CD4-positive, alpha-beta T cell (primary cell): ENCODE measurements at places on chromosomes 6 and 20.

GRCh38 chr6:154499855-154500589, 10.5 kb downstream of the CNKSR3 start:
- no peak overlapping the region for H3K4me3 ChIP-seq
- no peak overlapping the region for H3K27ac ChIP-seq
- DNase-seq, result no peak
- H3K4me1 ChIP-seq, result no peaks in the 10 kb centered on the region
- no peaks in the 10 kb centered on the region for H3K36me3 ChIP-seq
- peaks cover 8% of the 10 kb centered on the region for H3K27me3 ChIP-seq

GRCh38 chr6:47481806-47482205, 4.2 kb downstream of the CD2AP start:
- H3K36me3 ChIP-seq, result no peaks in the 10 kb centered on the region
- no peak overlapping the region for H3K27ac ChIP-seq
- H3K4me1 ChIP-seq, result peaks cover 18% of the 10 kb centered on the region

- H3K36me3 ChIP-seq, result no peaks in the 10 kb centered on the region
- no peak overlapping the region for H3K27ac ChIP-seq
- H3K4me1 ChIP-seq, result no peaks in the 10 kb centered on the region
- no peak for DNase-seq
- H3K4me3 ChIP-seq, result no peak overlapping the region
Measured at GRCh38 chr6:19312241-19312978, 524.8 kb upstream of the ID4 start.

DNA sequence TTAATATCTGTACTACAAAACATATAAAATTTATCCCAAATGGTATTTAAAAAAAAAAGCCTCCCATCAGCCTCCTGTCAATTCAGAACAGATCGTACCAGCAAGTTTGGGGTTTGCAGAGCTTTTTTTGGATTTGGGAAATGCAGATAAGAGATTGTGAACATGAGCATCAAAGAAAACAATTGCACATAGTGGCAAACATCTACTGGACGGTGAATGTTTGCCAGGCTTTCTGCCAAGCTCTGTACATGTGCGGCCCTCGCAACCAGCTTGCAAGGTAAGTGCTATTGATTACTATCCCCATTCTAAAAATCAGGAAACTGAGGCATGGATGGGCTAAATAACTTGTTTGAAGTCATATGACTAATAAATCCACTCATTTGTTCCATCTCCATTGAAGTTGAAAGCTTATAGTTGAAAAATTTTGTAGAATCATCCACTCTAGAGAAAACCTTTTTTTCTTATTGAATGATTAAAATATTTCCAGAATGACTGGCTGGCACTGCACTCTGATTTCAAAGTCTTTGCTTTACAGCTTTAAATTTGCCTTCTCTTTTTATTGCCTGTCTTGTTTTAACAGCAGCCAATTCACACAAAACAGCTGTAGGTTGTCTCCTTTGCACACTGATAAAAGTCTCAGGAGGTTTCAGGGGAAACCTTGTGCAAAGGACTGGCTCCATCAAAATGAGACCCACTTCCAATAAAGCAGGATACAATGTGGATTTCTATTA, 37.4 kb upstream of the SIRT5 start:
- H3K36me3 ChIP-seq, result no peaks in the 10 kb centered on the region
- no peak overlapping the region for H3K27ac ChIP-seq
- no peak overlapping the region for H3K4me3 ChIP-seq
- no peak for DNase-seq

GRCh38 chr6:106163966-106164877, 78.1 kb downstream of the PRDM1 start:
- H3K4me3 ChIP-seq, result peak overlapping the region; percentile 31
- no peak for DNase-seq
- H3K27ac ChIP-seq, result peak overlapping the region; percentile 91
- no peaks in the 10 kb centered on the region for H3K27me3 ChIP-seq
- H3K36me3 ChIP-seq, result no peaks in the 10 kb centered on the region

GRCh38 chr6:168922436-168922835, 331.2 kb downstream of the THBS2 start:
- no peaks in the 10 kb centered on the region for H3K36me3 ChIP-seq
- no peaks in the 10 kb centered on the region for H3K4me1 ChIP-seq
- DNase-seq, result no peak
- H3K4me3 ChIP-seq, result no peak overlapping the region
- H3K27ac ChIP-seq, result no peak overlapping the region
- H3K27me3 ChIP-seq, result peaks cover 3% of the 10 kb centered on the region

DNA sequence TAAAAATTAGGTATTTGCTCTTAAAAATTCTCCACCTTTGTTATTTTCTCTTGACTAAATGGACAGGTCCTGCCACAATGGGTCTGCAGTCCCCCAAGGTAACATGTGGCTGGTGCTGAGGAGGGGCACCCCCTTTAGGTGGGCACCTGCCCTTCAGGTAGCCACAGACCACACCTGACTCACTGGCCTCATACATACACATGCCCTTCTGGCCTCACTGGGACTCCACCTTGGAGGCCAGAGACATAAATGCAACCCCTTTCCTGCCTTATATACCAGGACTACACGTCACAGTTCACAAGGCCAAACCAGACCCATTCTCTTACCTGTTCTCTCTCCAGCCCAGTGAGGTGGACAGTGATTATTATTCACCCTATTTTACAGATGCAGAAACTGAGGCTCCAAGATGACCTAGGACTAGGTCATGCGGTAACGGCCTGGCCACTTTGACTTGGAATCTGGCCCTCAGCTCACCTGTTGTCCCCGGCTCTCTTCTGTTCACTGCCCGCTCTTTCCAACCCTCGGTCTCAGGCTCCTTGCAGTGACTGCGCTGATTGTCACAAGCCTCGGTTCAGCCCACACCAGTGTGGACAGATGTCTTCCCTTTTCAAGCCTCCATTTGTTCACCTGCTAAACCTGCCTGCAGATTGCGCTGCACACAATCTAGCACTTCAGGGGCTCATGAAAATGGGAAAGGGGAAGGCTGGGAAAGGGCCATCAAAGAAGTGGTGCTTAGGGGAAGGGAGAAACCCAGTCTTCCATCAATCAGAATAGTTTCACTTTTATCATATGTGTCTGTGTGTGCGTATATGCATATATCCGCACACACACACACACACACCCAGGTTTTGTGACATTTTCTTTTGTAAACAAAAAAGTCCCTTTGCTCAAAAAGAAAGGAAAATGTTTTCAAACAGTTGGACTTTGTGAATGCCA, 121.7 kb downstream of the BCAS1 start:
- H3K27me3 ChIP-seq, result no peaks in the 10 kb centered on the region
- peak overlapping the region; percentile 83 for H3K27ac ChIP-seq
- H3K36me3 ChIP-seq, result no peaks in the 10 kb centered on the region
- peaks cover 35% of the 10 kb centered on the region for H3K4me1 ChIP-seq

GRCh38 chr6:120230008-120230407, 880.4 kb upstream of the MAN1A1 start:
- H3K4me3 ChIP-seq, result no peak overlapping the region
- H3K27me3 ChIP-seq, result no peaks in the 10 kb centered on the region
- no peaks in the 10 kb centered on the region for H3K36me3 ChIP-seq
- DNase-seq, result no peak
- no peaks in the 10 kb centered on the region for H3K4me1 ChIP-seq

DNA sequence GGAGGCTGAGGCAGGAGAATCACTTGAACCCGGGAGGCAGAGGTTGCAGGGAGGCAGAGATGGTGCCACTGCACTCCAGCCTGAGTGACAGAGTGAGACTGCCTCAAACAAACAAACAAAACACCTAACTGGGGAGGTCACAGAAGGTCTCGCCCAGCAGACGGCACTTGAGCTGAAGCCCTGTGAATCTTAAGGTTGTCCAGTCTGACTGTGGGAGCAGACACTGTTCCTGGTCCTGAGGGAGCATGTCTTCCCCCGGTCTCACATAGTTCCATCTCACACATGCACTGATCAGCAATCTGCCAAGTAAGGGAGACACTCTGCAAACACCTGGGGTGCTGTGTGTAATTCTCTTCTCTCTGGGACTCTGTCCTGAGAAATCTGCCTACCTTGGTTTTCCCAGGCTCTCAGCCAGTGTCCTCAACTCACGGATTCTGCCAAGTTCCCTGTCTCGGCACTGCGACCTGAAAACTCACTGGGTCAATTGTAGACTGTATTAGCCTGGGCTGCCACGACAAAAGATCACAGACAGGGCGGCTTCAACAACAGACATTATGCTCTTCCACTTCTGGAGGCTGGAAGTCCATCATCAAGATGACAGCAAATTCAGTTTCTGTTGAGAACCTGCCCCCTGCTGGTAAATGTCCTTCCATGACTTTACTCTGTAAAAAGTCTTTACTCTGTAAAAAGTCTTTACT, 94.3 kb downstream of the JPH2 start:
- H3K36me3 ChIP-seq, result no peaks in the 10 kb centered on the region
- DNase-seq, result peak; percentile 27
- H3K27me3 ChIP-seq, result no peaks in the 10 kb centered on the region
- H3K27ac ChIP-seq, result no peak overlapping the region
- H3K4me1 ChIP-seq, result peaks cover 4% of the 10 kb centered on the region

GRCh38 chr6:169899481-169900145, 148.2 kb downstream of the ERMARD start:
- no peaks in the 10 kb centered on the region for H3K36me3 ChIP-seq
- H3K27me3 ChIP-seq, result no peaks in the 10 kb centered on the region
- H3K4me1 ChIP-seq, result peaks cover 3% of the 10 kb centered on the region
- H3K4me3 ChIP-seq, result no peak overlapping the region
- no peak overlapping the region for H3K27ac ChIP-seq
- DNase-seq, result no peak

GRCh38 chr6:118706702-118707101, 55.3 kb upstream of the CEP85L start:
- no peaks in the 10 kb centered on the region for H3K36me3 ChIP-seq
- peak overlapping the region; percentile 21 for H3K27ac ChIP-seq
- H3K4me3 ChIP-seq, result peak overlapping the region; percentile 16
- no peaks in the 10 kb centered on the region for H3K27me3 ChIP-seq
- DNase-seq, result no peak
- H3K4me1 ChIP-seq, result peaks cover 54% of the 10 kb centered on the region

GRCh38 chr6:48472091-48472490, 361.1 kb upstream of the PTCHD4 start:
- no peaks in the 10 kb centered on the region for H3K36me3 ChIP-seq
- no peaks in the 10 kb centered on the region for H3K27me3 ChIP-seq
- no peak overlapping the region for H3K27ac ChIP-seq
- H3K4me3 ChIP-seq, result no peak overlapping the region
- H3K4me1 ChIP-seq, result no peaks in the 10 kb centered on the region
- no peak for DNase-seq

- no peak overlapping the region for H3K4me3 ChIP-seq
- H3K36me3 ChIP-seq, result no peaks in the 10 kb centered on the region
- H3K4me1 ChIP-seq, result no peaks in the 10 kb centered on the region
- H3K27me3 ChIP-seq, result no peaks in the 10 kb centered on the region
Measured at GRCh38 chr20:7257692-7258466, 490.4 kb downstream of the BMP2 start.

DNA sequence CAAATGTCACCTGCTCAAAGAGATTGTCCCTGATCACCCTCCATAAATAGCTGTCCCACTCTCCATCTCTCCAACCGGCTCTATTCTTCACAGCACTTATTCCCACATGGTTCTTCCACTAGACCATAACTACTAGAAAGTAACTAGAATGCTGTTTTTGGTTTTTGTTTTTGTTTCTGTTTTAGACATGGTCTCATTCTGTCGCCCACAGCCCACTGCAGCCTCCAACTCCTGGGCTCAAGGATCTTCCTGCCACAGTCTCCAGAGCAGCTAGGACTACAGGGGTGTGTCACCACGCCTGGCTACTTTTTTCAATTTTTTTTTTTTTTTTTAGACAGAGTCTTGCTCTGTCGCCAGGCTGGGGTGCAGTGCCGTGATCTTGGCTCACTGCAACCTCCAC, 12.2 kb downstream of the MMP24 start:
- no peaks in the 10 kb centered on the region for H3K27me3 ChIP-seq
- no peaks in the 10 kb centered on the region for H3K4me1 ChIP-seq
- no peak overlapping the region for H3K4me3 ChIP-seq
- DNase-seq, result no peak

- H3K27ac ChIP-seq, result no peak overlapping the region
- no peaks in the 10 kb centered on the region for H3K27me3 ChIP-seq
- H3K4me3 ChIP-seq, result no peak overlapping the region
- no peaks in the 10 kb centered on the region for H3K36me3 ChIP-seq
- DNase-seq, result no peak
- H3K4me1 ChIP-seq, result no peaks in the 10 kb centered on the region
Measured at GRCh38 chr6:80382811-80383210, 276.3 kb downstream of the BCKDHB start.

DNA sequence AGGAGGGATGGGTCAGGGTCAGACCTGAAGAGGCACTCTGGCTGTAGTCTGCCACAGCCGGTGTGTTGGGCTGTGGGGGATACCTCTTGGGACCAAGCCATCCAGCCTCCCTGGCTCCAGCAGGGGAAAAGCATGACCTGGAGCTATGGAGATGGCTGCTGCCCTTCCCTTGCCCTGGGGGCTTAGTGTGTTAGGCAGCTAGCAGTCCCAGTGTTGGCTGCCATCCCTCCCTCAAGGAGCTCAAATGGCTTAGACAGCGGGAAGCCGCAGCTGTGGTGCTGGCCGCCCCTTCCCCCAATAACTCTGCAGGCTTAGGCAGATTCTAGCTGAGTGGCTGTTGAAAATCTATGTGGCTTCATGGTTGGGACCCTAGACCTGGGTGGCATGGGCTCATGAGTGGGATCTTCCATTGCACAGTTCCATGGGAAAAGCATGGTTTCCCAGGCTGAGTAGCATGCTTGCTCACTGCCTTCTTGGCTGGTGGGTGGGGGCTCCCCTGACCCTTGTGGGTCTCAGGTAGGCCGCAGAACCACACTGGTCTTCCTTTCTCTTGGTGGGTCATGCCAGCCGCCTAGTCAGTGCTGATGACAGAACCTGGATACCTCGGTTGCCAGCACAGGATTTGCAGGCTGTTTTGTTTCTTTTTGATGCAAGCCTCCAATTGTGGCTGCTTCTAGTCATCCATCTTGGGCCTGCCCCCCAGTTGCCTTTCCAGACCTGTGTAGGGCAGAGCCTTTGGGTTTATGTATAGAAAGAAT, 69.0 kb upstream of the AHI1 start:
- H3K4me3 ChIP-seq, result no peak overlapping the region
- no peak overlapping the region for H3K27ac ChIP-seq
- H3K27me3 ChIP-seq, result no peaks in the 10 kb centered on the region
- no peak for DNase-seq
- H3K36me3 ChIP-seq, result no peaks in the 10 kb centered on the region

DNA sequence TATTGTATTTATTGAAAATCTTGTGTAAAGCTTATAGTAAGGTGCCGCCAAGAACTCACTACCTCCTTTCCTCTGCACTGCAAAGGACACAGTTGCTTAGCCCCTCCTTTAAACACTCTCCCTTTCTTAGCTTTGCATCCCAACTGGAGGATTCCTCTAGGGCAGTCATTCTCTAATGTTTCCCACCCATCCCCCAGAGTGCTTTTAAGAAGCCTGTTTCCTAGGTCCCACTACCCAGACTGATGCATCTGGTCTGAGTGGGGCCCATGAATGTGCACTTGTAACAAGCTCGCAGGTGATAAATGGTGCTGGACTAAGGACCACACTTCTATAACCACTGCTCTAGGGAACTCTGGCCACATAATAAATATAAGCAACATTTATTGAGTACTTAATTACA, 55.2 kb downstream of the B4GALT5 start:
- no peak overlapping the region for H3K27ac ChIP-seq
- H3K4me3 ChIP-seq, result no peak overlapping the region
- H3K36me3 ChIP-seq, result peaks cover 11% of the 10 kb centered on the region
- no peaks in the 10 kb centered on the region for H3K27me3 ChIP-seq
- H3K4me1 ChIP-seq, result peaks cover 2% of the 10 kb centered on the region
